ENCODE measurements at places on chromosomes 1 and 21.

- no peak for DNase-seq
These were observed 54.3 kb downstream of the ZNF697 start for GRCh38 chr1:119593805-119594204.

GRCh38 chr1:30084909-30085571, 638.3 kb downstream of the MATN1 start:
- no peak for DNase-seq

- no peak for DNase-seq
These were observed 59.7 kb downstream of the TEX35 start for GRCh38 chr1:178572604-178573003.

DNA sequence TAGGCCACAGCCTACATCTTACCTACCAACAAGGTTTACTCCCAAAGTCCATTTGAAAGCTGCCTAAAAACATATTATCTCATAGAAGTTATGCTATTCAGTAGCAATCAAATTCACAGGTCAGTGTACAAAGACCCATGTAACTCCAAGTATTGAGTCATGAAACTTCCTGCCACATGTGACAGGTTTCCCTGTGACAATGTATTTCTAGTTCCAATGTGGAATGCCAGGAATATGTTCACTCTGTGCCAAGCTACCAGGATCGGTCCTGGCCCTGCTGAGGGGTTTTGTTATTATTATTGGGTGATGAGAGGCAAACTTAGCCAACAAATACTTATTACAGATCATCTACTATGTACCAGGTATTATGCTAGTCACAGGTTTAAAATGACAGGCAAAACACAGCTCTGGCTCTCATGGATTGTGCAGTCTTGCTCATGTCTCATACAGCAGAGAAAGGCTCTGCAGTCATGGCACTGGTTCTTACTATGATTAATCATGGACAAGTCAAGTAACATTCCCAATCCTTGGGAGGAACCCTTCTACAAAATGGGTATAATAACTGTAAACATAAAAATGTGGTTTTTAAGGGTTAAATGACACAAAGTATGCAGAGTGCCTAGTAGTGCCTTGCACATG, 22.5 kb downstream of the DPH5 start:
- DNase-seq, result no peak

DNA sequence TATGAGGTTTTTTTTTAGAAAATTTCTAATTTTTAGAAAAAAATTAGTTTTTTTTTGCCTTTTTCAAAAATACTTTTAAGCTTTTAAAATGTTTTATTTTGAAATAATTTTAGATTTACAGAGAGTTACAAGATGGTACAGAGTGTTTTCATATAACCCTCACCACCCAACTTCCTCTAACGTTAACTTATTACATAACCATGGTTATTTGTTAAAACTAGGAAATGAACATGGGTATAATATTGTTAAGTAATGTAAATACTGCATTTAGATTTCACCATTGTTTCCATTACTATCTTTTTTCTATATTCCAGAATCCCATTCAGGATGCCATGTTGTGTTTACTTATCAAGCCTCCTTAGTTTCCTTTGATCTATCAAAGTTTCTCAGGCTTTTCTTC, 45.2 kb upstream of the ST6GALNAC3 start:
- DNase-seq, result no peak

GRCh38 chr1:73327180-73327793, 870.7 kb downstream of the LRRIQ3 start:
- DNase-seq, result no peak

- DNase-seq, result no peak
These were observed 21.0 kb downstream of the NFYC start for GRCh38 chr1:40712405-40712944.

DNA sequence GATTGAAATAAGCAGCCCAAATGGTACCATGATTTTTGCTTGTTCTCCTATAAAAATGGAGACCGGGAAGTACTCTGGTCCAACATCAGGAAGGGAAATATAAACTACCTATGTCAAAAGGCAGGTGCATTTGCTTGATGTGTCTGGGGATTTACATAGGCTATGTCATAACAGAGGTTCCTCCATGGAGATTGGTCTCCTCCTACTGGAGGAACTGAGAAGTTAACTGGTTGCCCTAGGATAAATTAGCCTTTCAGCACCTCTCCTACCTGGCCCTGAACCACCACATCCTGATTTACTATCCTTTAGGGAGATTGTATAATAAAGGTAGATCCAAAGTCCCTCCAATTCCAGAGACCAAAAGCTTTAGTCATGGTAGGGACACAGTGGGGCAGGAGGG, 1109.3 kb upstream of the B3GALT2 start:
- DNase-seq, result no peak

DNA sequence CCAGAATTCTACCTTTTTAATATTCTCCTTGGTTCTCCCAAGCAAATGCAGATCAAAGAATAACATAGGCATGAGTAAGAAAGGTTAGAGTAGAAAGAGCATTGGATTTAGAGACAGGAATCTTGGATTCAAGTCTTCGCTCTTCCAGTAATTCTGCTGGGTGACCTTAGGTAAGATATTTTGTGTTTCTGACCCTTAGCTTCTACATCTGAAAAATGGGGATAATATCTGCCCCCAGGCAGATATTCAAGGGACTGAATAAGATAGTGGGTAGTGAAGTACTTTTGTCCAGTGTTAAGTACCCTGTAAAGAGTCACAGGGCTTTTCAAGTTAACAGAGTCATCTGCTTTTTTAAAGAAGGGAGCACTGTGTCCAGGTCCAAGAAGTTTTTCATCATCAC, 70.8 kb downstream of the KDM1A start:
- DNase-seq, result no peak

DNA sequence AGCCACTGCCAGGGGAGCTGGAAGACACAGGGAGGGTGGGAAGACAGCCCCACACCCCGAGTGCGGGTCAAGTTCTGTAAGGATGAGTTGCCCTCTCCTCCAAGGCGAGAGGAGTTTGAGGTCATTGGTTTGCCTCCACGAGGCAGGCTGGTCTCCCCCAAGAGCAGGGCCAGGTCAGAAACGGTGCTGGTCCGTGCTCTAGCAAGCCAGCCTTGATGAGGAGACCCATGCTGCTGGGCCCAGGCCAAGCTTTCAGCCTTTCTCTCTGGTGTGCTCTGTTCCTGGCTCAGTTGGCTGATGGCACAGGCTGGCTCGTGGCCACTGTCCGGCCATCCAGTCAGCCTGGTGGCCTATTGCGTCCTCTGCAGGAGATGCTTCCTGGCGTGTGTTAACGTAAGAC, 12.0 kb upstream of the PCBP3 start:
- DNase-seq, result no peak

- DNase-seq, result peak; percentile 79
These were observed 64.0 kb downstream of the SLC19A1 start for GRCh38 chr21:45478115-45478801.

- DNase-seq, result no peak
These were observed 153.4 kb downstream of the FMN2 start for GRCh38 chr1:240244968-240245628.

GRCh38 chr1:38727684-38728584, 131.6 kb downstream of the RRAGC start:
- DNase-seq, result no peak

- no peak for DNase-seq
These were observed 283.1 kb downstream of the TM2D1 start for GRCh38 chr1:61441723-61442262.

GRCh38 chr1:161502181-161502580, 3.1 kb upstream of the FCGR2A start:
- no peak for DNase-seq
